ENCODE measurements at places on chromosomes 13 and 19.

- DNase-seq = peak; percentile 83
Observed at GRCh38 chr19:18846862-18847548, 15.2 kb downstream of the UPF1 start.

GRCh38 chr13:52975969-52976368 is 52.6 kb upstream of the OLFM4 start:
- peak; percentile 1 for DNase-seq

DNA sequence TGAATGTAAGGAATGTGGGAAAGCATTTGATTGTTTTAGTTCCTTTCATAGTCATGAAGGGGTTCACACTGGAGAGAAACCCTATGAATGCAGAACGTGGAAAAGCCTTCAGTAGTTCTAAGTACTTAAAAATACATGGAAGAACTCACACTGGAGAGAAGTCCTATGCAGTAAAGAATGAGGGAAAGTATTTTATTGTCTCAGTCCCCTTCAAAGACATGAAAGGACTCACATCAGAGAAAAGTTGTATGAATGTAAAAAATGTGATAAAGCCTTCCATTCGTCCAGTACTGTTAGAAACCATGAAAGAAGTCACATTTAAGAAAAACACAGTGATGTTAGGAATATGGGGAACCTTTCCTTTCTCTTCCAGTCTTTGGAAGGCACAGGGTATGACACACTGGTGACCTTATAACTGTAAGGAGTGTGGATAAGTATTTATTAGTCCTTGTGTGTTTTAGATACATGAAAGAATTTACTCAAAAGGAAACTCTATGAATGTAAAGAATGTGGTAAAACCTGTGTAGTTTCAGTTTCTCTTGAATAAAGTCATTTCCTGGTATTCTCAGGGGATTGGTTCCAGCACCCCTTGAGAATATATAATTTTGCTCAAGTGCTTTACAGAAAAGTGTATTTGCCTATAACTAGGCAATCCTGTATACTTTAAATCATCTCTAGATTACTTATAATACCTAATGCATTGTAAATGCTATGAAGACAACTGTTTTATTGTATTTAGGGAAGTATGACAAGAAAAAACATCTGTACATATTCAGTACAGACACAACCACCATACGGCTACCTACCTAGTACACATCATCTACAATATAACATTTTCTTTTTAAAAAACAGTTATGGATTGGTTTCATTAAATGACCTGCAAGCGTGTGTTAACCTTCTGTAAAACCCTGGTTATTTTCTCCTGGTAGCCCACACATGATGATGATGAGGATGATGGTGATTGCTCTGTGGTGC is 52.8 kb downstream of the ZNF823 start:
- no peak for DNase-seq

- no peak for DNase-seq
Observed at GRCh38 chr13:83773961-83774360, 108.3 kb downstream of the SLITRK1 start.

DNA sequence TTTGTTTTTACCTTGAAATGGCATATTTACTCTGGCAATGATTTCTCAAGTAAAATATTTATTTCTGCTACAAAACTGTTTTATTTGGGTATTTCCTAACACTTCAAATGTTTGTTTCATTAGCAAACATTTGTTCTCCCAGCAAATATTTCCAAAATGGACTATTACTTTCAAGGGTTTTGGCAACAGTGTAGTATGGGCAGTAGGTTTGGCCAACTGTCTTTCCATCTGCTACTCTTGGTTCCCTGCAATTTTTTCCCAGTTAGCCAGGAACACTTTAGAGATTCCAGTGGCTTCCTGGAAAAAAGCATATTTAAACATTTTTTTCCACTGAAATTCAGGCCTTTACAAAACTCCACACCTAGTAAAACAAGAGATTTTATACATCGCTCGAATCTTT is 466.6 kb downstream of the SLITRK6 start:
- no peak for DNase-seq

DNA sequence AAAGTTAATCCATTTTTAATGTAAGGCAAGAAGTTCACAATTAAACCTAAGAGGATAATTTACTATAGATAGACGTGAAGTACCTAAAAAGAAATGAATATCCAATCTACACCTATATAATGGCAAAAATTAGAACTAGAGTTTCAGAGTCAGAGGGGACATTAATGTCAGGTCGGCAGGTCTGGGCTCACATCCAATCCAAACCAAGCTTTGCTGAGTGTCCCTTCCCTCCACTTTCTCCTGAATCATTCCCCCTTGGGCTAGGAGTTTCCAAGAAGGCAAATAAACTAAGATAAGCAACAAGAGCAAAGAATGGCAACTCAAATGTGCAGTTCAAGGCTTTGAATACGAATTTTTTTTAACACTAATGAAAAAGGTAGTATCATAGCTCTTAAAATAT is 2.9 kb downstream of the FLT3 start:
- DNase-seq = no peak

All from Karpas-422 (cell line).